PC-9 (cell line): ENCODE measurements at places on chromosomes 3 and 15. TPM values are rescaled to one million over a fixed set of nuclear protein-coding genes. Genes with fewer than 3 reads are reported as not detected.

GRCh38 chr3:24160424-24161095 lies 215.5 kb downstream of the NR1D2 start:
- no peak for DNase-seq

The FBXL22 gene
- total RNA-seq: 0.17 and 0.88 TPM in 2 replicates

The STRIT1 gene
- total RNA-seq: not detected in 2 replicates

DNA sequence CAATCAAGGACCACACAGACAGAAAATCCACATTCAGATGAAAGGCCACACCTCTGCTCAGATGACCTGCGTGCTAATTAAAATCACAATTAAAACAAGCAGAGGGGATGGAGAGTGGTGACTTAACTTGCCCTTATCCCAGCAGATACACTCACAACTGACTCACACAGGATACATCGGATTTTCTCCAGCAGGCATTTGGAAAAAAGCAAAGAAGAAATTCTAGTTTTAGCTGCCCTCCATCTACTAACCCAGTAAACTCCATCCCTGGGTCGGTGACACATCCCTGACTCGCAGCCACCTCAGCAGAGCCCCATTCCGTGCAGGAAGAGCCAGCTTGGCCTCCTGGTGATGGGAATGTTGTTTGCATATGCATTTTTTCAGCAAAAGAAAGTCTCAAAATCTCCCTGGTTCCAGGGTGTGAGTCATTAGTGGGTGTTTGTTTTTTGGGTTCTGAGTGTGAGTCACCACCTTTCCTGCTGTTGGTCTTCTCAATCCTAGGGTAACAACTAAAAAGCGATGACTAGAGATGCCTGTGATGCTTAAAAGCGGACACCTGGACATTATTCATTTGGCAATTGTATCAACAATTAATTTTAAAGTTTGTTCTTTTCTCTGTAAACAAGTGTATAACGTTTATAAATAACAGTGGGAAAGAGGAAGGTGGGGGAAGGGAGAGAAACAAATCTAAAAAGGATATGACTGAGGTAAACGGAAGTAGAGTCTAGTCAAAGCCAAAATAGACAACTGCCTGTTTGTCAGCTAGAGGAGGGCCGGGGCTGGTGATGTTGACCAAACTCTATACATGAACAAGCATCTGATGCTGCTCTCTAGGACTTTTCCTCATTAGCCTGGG lies 49.8 kb upstream of the SLC4A7 start:
- DNase-seq: peak; percentile 87

DNA sequence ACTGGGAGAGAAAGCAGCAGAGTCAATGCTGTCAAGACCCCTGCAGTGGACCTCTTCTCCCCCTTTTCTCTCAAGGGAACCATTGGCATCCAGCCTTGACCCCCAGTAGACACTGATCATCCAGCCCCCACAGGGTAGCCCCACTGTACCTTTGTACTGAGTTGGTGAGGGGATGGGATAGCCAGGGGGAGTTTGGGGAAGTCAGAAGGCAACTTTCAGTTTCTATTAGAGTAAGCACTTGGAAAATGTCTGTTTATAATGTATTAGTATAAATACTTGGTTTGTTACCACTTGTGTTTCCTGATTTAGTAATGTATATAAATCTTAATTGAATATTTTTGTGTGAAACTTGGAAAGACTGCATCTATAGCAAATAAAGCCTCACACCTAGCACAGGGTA lies 25.0 kb downstream of the DAG1 start:
- no peak for DNase-seq

- DNase-seq: no peak
Observed at GRCh38 chr15:56972426-56972825, 54.0 kb downstream of the TCF12 start.

DNA sequence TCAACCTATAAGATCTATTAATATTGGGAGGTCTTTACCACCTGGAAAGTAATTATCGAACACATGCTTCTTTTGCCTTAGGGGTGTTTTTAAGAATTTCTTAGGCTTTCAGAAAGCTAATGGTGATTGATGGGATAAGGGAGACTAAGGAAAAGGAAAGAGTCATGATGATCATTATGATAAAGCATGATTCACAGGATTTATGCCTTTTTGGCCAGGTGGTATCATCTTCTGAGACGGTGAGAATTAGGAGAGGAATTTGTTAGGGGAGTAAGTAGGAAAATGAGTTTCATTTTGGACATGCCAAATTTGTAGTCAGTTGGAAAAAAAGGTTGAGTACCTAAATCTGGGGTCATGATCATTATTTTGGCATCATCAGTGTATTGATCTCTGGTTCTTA lies 8.9 kb downstream of the ARMC8 start:
- no peak for DNase-seq

- no peak for DNase-seq
Observed at GRCh38 chr3:48927928-48928327, 9.3 kb downstream of the ARIH2 start.

The ABI3BP gene
- total RNA-seq: 3.4 and 4.2 TPM in 2 replicates

DNA sequence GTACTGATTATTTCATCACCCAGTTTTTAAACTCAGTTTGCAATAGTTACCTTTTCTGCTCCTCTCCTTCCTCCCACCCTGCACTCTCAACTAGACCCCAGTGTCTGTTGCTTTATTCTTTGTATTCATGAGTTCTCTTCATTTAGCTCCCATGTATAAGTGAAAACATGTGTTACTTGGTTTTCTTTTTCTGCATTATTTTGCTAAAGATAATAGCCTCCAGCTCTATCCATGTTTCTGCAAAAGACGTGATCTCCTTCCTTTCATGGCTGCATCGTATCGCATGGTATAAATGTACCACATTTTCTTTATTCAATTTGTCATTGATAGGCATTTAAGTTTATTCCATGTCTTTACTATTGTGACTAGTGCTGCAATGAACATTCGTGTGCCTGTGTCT lies 79.0 kb downstream of the NAALADL2 start:
- DNase-seq: no peak

DNA sequence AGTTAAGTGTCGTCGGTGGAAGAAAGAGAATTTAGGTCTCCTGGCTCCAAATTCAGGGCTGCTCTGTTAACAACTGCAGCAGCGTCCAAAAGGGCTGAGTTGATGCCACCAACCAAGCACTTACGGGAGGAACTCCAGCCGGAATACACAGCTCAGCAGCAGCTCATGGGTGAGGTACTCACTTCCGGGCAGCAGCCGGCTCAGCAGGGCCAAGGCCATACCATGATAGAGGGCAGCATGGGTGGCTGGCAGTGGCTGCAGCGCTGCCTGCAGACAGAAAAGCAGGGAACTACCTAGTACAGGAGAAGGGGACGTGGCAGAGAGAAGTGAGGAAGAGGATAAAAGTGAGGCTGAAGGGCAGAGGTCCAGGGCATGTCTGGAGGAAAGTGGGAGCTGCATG lies 8.0 kb upstream of the LTK start:
- DNase-seq: no peak

The HDGFL3 gene
- 10.1 TPM in 2 replicates for total RNA-seq

- DNase-seq: no peak
Observed at GRCh38 chr15:68492855-68493254, 60.9 kb upstream of the ITGA11 start.

The PLIN1 gene
- total RNA-seq: 1.0 and 1.3 TPM in 2 replicates

The STT3B gene
- 110 and 155 TPM in 2 replicates for total RNA-seq

- DNase-seq: no peak
Observed at GRCh38 chr3:133295944-133296917, 103.6 kb upstream of the BFSP2 start.

GRCh38 chr15:83289160-83289559 lies 4.7 kb upstream of the BNC1 start:
- no peak for DNase-seq

- no peak for DNase-seq
Observed at GRCh38 chr3:32820971-32821685, 3.3 kb downstream of the TRIM71 start.

The PLSCR2 gene
- not detected in 2 replicates for total RNA-seq

DNA sequence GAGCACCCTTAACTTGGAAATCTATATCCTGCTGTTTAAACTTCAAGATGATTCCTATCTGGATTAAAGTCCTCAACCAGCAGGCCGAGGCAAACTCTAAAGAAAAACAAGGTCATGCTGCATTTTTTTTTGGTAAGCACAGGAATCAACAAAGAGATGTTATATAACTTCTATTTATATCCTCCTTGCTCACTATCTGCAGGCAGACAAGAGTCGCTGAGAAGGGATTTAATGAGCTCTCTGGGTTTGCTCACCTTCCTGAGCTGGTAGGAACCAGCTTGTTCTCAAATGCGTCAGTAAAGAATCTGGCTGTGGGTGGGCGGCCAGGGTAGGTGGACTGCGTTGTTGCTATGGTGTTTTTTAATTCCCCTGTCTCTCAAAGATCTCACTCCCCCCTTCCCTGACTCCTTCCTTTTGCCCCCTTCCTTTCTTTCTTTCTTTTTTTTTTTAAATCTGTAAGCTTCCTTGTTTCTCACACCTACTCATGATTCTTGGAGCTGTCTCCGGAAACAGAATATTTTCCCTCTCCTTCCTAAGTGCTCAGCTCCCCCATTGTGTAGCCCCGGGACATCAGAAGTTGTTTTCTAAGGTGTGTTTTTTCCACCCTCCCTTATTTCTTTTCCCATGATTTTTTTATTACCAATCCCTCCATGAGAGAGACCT lies 228.8 kb upstream of the BHLHE40 start:
- DNase-seq: no peak

DNA sequence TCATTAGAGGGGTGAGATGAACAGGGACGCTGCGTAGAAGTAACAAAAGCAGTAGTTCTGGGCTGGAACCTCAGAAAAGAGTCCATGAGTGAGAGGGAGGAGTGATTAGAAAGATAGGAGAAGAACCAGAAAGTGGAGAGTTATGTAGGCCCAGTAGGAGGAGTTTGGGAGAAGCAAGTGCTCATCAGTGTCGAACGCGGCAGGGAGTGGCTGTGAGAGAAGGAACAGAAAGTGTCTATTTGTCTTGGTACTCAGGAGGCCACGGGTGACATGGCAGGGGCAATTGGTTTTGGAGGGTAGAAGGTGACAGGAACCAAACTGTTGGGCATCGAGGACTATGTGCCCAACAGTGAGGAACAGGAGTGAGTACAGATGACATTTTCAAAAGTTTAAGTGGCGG lies 1.3 kb upstream of the INSYN1 start:
- DNase-seq: no peak

The TRPC1 gene
- 3.8 and 6.9 TPM in 2 replicates for total RNA-seq

DNA sequence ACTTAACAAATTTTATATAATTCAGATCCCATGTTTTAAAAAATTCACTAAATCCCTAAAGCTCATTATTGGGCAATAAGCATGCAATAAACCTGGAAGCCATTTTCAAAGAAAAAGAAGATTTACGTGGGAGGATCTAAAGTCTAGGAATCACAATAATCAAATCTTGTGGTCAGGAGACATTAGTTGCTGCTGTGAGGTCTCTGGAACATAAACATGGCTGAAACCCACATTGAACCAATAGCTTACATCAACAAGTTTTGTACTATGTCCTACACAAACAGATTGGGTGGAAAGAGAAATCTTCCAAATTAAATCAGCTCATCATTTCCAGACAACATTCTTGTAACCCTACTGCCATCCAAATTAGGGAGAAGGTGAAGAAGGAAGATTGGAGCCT lies 121.9 kb upstream of the EPHA3 start:
- no peak for DNase-seq

DNA sequence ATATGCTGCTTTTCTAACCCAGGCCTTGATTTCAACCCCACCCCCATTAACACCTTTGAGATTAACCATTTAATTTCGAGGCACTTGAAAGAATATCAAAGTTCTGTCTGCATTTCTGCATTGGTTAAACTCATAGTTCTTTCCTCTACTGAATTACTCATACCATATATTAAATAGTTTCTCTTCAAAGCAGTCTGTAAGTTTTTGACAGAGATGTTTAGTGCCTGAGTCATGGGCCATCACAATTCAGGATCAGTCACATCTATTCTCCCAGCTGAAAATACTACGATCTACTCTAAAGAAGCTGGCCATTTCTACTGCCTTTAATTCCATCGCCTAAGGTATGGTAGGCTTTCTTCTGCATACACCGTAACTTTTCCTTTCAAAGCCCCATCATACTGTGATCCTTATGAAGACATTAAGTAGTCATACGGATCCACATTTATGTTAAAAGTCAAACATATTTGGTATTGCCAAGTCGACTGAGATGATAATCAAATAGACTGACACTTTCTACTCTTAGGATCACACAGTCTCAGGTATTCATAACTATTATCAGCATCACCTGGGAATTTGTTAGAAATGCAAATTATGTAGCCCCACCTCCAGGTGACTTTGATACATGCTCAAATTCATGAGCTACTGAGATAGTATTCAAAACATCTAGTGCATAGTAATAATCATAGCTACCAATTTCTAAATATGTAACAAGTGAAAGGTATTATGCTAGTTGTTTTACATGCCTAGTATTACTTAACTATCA lies 489.4 kb upstream of the IL12A start:
- DNase-seq: no peak

DNA sequence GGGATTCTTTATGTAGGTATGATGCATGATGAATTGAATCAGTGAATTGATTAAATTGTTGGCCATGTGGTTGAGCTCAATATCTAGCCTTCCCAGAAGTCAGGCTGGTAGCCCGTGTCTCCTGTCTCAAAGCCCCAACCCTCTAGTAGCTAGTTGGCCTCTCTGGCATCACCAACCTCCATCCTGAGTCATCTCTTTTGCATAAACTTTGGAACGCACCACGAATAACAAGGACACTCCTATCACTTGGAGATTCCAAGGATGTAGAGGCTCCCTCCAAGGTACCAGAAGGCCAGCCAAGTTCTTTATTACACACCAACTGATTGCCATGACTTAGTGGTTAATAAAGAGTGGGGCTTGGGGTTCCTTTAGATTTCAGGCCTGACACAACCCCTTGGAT lies 148.4 kb downstream of the APBA2 start:
- DNase-seq: no peak

GRCh38 chr3:143604402-143605185 lies 243.7 kb downstream of the SLC9A9 start:
- DNase-seq: no peak

- DNase-seq: no peak
Observed at GRCh38 chr15:73962433-73962832, 29.7 kb downstream of the STOML1 start.

DNA sequence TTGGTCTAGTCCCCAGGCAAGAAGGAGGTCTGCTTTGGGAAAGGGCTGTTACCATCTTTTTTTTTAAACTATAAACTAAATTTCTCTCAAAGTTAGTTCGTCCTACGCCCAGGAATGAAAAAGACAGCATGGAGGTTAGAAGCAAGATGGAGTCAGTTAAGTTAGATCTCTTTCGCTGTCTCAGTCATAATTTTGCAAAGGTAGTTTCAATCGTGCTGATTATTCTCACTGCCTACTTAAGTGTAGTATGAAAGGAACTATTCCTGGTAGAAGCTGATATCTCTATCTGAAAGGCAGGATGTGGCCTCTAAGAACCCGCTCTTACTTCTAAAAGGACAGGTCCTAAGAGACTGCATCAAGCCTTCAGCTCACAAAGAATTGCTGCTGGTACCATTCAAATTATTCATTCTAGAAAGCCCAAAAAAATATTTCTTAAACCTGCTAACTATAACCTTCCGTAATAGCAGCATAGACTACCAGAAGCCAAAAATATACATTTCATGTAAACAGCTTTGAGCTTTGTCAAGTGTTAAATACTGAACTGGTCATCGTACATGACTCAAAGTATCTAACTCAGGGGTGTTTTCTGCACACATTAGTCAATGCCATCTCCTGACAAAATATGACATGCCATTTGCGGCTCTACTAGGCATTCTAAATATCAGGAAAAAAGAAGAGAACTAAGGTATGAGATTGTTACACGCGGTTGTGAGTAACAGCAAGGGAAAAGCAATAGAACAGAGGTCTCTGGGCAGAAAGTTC lies 96.0 kb upstream of the CCDC80 start:
- DNase-seq: no peak
